ENCODE measurements at places on chromosomes 1 and 21. TPM values are rescaled to one million over a fixed set of nuclear protein-coding genes. Genes with fewer than 3 reads are reported as not detected.
A peak's percentile ranks its signal among the peaks of the same experiment; 100 is the strongest.

The STIL gene
- total RNA-seq: 1.6 TPM

The ZFP69 gene
- total RNA-seq: 0.92 TPM

The WDR4 gene
- 9.8 TPM for total RNA-seq

The TMEM82 gene
- total RNA-seq: not detected

The LY9 gene
- 0.33 TPM for total RNA-seq

DNA sequence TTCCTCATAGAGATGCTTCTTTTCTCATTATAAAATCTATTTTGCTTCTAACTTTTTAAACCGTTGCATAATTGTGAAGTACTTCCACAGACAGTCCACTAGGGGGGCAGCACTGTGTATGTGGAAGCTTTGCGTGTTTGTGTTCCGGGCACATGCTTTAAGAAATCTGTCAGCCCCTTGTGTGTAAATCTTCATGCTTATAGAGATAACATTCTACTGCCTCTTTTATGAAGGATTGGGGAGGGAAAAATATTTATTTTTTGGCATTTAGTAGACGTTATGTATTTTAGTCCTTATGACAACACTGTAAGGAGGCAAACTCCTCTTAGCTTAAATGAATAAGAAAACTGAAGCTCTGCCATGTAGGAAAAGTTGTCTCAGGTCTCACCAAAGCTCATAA lies 157.3 kb upstream of the PTGFR start:
- H3K4me1 ChIP-seq: peaks cover 5% of the 10 kb centered on the region
- no peak overlapping the region for H3K4me3 ChIP-seq
- no peak overlapping the region for H3K27ac ChIP-seq
- DNase-seq: peak; percentile 29
- no peaks in the 10 kb centered on the region for H3K27me3 ChIP-seq

DNA sequence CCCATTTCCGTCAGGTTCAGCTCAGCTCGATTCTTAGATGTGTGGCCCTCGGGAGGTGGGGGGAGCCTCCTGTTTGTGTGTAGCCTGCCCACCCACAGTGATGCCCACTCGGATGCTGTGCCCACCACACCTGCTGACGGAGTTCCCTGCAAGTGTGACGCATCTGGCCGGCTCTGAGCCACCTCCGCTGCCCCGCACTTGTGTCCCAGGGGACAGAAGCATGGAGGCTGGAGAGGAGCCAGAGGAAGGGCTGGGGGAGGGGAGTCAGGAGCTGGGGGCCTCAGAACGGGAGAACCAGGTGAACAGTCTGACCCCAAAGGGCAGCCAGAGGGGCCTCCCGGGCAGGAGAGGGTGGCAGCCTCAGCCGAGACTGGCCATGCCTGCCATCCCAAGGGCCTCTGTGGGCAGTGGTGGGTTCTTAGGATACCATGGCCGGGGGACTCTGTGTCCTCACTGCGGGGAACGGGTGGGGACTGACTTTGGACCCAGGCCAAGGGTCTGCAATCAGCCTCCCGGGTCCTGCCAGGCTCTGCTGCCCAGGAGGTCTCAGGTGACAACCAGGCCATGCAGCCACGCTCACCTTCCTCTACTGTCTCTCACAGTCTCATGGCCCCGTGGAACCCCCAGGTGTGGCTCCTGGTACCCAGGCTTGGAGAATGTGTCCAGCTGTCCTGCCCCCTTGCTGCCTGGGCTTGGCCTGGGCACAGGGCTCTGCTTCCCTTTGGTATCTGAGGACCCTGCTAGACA lies 267.2 kb upstream of the VAMP3 start:
- no peak for DNase-seq
- no peaks in the 10 kb centered on the region for H3K36me3 ChIP-seq
- H3K27me3 ChIP-seq: no peaks in the 10 kb centered on the region

DNA sequence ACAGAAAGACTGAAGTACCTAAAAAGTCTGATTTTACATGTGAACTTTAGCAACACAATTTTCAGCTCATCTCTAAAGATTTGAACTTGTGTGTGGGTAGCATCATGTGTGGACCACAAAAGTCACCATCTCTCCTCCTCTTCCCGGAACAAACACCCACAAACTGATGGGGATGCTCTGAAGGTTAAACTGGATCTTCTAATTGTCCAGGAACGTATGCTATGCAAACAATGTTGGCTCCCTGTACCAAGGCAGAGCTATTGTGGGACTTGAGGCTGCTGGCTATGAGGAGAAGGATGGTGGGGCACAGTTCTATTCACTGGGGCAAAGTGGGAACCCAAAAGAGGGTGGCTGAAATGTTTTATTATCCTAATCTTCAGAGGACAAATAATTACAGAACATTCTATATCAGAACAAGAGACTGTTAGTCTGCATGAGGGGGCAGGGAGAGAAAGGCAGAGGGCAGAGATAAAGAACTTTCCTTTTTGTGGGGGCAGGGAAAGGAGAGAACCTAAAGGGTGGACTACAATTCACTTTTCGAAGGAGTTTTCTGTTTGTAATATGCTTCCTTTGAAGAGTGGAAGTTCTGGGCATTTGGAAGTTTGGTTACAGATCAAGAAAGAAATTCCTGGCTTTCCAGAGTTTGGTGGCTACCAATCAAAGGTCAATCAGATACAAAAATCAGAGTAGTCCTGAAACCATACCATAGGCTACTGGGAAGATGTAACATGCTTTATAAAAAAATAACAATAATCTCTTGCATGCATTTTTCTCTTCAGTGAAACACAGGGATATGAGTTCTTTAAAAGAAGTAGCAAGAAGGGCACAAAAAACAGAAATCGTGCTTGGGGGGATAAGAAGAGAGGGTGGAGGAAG lies 62.9 kb downstream of the GADD45A start:
- no peak for DNase-seq
- no peaks in the 10 kb centered on the region for H3K27me3 ChIP-seq
- peak overlapping the region; percentile 95 for H3K27ac ChIP-seq

- no peaks in the 10 kb centered on the region for H3K27me3 ChIP-seq
- no peak overlapping the region for H3K4me3 ChIP-seq
- H3K36me3 ChIP-seq: no peaks in the 10 kb centered on the region
- H3K27ac ChIP-seq: no peak overlapping the region
Observed at GRCh38 chr21:31837618-31838390, 35.0 kb upstream of the HUNK start.

DNA sequence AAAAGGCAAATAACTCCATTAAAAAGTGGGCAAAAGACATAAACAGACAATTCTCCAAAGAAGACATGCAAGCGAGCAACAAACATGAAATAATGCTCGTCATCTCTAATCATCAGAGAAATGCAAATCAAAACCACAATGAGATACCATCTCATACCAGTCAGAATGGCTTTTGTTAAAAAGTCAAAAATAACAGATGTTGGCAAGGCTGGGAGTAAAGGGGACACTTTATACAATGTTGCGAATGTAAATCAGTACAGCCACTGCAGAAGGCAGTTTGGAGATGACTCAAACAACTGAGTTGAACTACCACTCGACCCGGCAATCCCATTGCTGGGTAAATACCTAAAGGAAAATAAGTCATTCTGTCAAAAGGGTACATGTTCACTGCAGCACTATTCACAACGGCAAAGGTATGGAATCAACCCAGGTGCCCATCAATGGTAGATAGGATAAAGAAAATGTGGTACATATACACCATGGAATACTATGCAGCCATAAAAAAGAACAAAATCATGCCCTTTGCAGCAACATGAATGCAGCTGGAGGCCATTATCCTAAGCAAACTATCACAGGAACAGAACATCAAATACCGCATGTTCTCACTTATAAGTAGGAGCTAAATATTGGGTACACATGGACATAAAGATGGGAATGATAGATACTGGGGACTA lies 25.9 kb downstream of the TSPAN2 start:
- no peaks in the 10 kb centered on the region for H3K27me3 ChIP-seq
- H3K4me1 ChIP-seq: peaks cover 21% of the 10 kb centered on the region
- no peak overlapping the region for H3K27ac ChIP-seq

- H3K27ac ChIP-seq: no peak overlapping the region
- no peaks in the 10 kb centered on the region for H3K27me3 ChIP-seq
- DNase-seq: no peak
- H3K4me1 ChIP-seq: no peaks in the 10 kb centered on the region
Observed at GRCh38 chr21:28762357-28762735, 230.3 kb downstream of the LTN1 start.

DNA sequence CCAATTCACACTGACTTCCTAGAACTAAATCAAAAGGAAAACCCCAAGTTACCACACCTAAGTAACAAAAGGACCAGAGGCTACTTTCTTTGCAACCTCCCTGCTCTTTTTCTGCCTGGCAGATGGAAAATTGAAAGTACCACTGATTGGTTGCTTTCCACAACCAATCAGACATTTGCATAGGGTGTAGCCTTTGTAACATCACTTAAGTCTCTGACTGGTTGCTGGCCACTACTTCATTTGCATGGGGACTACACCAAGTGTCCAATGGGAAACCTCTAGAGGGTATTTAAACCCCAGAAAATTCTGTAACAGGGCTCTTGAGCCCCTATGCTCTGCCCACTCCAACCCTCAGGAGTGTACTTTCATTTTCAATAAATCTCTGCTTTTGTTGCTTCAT lies 365.0 kb downstream of the LTN1 start:
- no peak overlapping the region for H3K4me3 ChIP-seq
- no peak for DNase-seq
- no peaks in the 10 kb centered on the region for H3K27me3 ChIP-seq
- H3K36me3 ChIP-seq: no peaks in the 10 kb centered on the region
- H3K4me1 ChIP-seq: no peaks in the 10 kb centered on the region

- peaks cover 58% of the 10 kb centered on the region for H3K4me1 ChIP-seq
- H3K27me3 ChIP-seq: no peaks in the 10 kb centered on the region
- H3K4me3 ChIP-seq: no peak overlapping the region
- H3K27ac ChIP-seq: peak overlapping the region; percentile 82
- H3K36me3 ChIP-seq: no peaks in the 10 kb centered on the region
Observed at GRCh38 chr1:160258177-160258798, 4.1 kb downstream of the DCAF8 start.

GRCh38 chr1:229092377-229093237 lies 178.3 kb upstream of the RAB4A start:
- DNase-seq: peak; percentile 43
- H3K4me3 ChIP-seq: no peak overlapping the region
- no peaks in the 10 kb centered on the region for H3K36me3 ChIP-seq
- H3K4me1 ChIP-seq: peaks cover 54% of the 10 kb centered on the region
- peak overlapping the region; percentile 62 for H3K27ac ChIP-seq
- no peaks in the 10 kb centered on the region for H3K27me3 ChIP-seq

- H3K4me3 ChIP-seq: no peak overlapping the region
- no peak for DNase-seq
- no peaks in the 10 kb centered on the region for H3K36me3 ChIP-seq
- no peak overlapping the region for H3K27ac ChIP-seq
- no peaks in the 10 kb centered on the region for H3K4me1 ChIP-seq
Observed at GRCh38 chr1:112877750-112878149, 78.2 kb downstream of the SLC16A1 start.

DNA sequence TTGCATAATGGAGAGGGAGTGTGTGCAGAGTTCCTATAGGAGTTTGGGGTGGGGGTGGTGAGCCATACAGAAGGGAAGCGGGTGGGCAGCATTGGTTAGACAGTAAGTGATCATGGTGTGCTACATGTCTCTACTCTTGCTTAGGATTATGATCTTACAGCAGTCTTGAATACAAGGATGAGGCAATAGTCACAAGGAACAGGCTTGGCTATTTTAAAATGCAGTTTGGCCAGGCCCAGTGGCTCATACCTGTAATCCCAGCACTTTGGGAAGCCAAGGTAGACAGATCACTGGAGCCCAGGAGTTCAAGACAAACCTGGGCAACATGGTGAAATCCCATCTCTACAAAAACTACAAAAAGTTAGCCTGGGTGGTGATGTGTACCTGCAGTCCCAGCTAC lies 12.3 kb downstream of the MYOC start:
- H3K27me3 ChIP-seq: no peaks in the 10 kb centered on the region
- H3K4me1 ChIP-seq: peaks cover 2% of the 10 kb centered on the region
- DNase-seq: no peak
- H3K4me3 ChIP-seq: no peak overlapping the region
- no peak overlapping the region for H3K27ac ChIP-seq
- H3K36me3 ChIP-seq: no peaks in the 10 kb centered on the region

- H3K27me3 ChIP-seq: no peaks in the 10 kb centered on the region
- no peak overlapping the region for H3K27ac ChIP-seq
- no peaks in the 10 kb centered on the region for H3K36me3 ChIP-seq
- H3K4me1 ChIP-seq: no peaks in the 10 kb centered on the region
- H3K4me3 ChIP-seq: no peak overlapping the region
- DNase-seq: no peak
Observed at GRCh38 chr1:84584126-84584525, 9.9 kb upstream of the CTBS start.

DNA sequence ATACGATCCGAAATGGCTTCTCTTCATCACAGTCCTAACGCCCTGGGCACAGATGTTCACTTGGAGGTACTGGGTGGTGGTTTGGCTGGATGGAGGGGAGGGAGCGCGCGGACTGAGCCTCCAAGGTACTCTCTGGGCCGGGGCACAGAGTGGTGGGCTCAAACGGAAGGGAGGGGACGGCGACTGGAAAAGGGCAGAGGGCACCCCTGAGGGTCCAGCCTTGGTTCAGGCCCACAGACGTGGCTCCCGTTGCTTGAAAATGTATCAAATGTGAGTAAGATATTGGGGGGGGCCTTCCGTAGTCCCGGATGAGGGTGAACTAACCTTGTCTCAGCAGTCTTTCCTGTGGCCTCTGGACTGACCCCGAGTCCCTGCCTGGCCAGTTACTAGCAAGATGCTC lies 463 bp downstream of the IL12RB2 start:
- no peak overlapping the region for H3K27ac ChIP-seq
- H3K4me1 ChIP-seq: no peaks in the 10 kb centered on the region
- H3K27me3 ChIP-seq: no peaks in the 10 kb centered on the region
- DNase-seq: no peak
- H3K4me3 ChIP-seq: no peak overlapping the region

- H3K27me3 ChIP-seq: no peaks in the 10 kb centered on the region
- no peak for DNase-seq
- H3K27ac ChIP-seq: peak overlapping the region; percentile 7
Observed at GRCh38 chr1:171909711-171910110, 68.4 kb downstream of the DNM3 start.

DNA sequence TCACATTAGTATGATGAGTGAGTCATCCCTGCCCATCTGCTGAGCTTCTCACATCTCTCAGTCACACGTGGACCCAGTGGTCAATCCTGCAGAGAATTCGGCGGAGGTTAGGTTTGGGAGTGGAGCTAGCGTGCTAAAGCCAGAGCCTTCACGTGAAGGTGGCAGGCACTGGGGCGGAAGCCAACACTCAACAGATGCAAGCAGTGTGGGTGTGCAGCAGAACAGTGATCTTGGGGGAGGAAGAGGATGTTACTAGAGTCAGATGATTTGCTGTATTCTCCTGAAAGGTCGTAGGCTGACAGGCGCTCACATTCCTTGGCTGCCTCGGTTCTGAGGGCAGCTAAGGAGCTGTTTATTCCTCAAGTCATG lies 6.7 kb downstream of the C1orf115 start:
- H3K27me3 ChIP-seq: no peaks in the 10 kb centered on the region
- no peaks in the 10 kb centered on the region for H3K4me1 ChIP-seq
- H3K27ac ChIP-seq: no peak overlapping the region
- H3K36me3 ChIP-seq: no peaks in the 10 kb centered on the region
- no peak for DNase-seq

- peak; percentile 34 for DNase-seq
- H3K4me3 ChIP-seq: no peak overlapping the region
- no peaks in the 10 kb centered on the region for H3K36me3 ChIP-seq
- H3K27ac ChIP-seq: no peak overlapping the region
- H3K4me1 ChIP-seq: no peaks in the 10 kb centered on the region
Observed at GRCh38 chr1:91997607-91998195, 32.1 kb upstream of the EPHX4 start.

GRCh38 chr1:229156872-229157271 lies 114.0 kb upstream of the RAB4A start:
- no peaks in the 10 kb centered on the region for H3K4me1 ChIP-seq
- no peaks in the 10 kb centered on the region for H3K27me3 ChIP-seq
- DNase-seq: peak; percentile 56
- H3K27ac ChIP-seq: no peak overlapping the region

GRCh38 chr1:116808848-116809508 lies 54.7 kb downstream of the CD2 start:
- DNase-seq: no peak
- H3K27ac ChIP-seq: no peak overlapping the region
- H3K4me1 ChIP-seq: no peaks in the 10 kb centered on the region
- no peak overlapping the region for H3K4me3 ChIP-seq
